ENCODE measurements at places on chromosomes 1 and 21.

DNA sequence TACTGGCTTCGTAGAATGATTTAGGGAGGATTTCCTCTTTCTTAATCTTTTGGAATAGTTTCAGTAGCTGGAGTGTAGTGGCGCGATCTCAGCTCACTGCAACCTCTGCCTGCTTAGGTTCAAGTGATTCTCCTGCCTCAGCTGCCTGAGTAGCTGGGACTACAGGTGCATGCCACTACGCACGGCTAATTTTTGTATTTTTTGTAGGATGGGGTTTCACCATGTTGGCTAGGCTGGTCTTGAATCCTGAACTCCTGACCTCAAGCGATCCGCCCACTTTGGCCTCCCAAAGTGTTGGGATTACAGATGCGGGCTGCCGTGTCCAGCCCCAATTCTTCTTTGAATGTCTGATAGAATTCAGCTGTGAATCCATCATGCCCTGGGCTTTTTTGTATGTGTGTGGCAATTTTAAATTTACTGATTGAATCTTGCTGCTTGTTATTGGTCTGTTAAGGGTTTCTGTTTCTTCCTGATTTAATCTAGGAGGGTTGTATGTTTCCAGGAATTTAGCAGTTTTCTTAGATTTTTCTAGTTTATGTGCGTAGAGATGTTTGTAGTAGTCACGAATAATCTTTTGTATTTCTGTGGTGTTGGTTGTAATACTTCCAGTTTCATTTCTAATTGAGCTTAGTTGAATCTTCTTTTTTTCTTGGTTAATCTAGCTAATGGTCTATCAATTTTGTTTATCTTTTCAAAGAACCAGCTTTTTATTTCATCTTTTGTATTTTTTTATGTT, 15.3 kb downstream of the MAN1C1 start:
- DNase-seq, result no peak

DNA sequence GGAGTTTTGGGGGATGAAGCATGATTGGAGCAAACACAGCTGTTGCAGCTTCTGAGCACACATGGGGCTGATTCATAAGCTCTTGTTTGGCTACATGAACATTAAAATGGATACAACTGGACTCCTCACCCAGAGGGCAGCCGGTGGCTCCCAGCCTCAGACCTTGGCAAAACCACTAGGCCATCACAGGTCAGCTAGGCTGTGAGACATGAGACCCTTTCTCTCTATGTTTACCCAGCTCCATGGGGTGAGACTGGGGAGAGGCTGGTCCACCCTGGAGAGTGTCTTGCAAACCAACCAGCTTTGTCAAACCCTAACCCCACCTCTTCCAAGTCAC, 388.7 kb downstream of the PTPRU start:
- DNase-seq, result no peak

DNA sequence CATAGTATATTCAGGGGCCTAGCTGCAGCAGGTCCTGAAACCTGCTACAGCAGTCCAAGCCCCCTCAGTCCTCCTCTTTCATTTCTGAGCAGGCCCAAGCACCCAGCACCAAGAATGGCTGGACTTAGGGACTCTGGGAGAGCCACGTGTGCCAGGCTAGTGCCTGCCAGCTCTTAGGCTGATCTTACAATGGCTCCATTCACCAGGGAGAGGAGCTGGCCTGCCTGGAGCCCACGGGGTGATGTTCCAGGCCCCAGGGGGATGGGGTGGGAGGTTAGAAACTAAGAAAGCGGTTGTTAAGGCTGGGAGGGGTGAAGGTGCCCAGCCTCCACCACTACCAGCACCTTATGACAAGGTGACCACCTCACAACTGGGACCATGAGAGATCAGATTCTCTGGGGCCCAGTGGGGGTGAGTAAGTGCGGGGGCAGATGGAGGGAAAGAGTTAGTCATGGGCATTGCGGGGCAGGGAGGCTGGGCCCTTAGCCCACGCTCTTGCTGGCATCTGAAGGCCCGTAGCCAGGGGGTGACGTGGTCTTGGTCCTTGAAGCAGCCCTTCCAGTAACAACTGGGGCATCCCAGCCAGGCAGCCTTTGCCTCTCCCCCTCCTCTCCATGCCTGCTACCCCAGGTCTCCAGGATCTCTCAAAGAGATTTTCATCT, 30.3 kb upstream of the CLIC4 start:
- DNase-seq, result no peak

GRCh38 chr1:234262754-234263105, 110.5 kb upstream of the COA6 start:
- DNase-seq, result no peak

GRCh38 chr1:172452536-172453152, 8.8 kb upstream of the PIGC start:
- DNase-seq, result no peak

GRCh38 chr1:226646026-226646869, 92.8 kb downstream of the ITPKB start:
- no peak for DNase-seq
